ENCODE measurements at places on chromosomes 2 and 18.

GRCh38 chr2:41922177-41922576 lies 125.6 kb upstream of the PKDCC start:
- DNase-seq: no peak

DNA sequence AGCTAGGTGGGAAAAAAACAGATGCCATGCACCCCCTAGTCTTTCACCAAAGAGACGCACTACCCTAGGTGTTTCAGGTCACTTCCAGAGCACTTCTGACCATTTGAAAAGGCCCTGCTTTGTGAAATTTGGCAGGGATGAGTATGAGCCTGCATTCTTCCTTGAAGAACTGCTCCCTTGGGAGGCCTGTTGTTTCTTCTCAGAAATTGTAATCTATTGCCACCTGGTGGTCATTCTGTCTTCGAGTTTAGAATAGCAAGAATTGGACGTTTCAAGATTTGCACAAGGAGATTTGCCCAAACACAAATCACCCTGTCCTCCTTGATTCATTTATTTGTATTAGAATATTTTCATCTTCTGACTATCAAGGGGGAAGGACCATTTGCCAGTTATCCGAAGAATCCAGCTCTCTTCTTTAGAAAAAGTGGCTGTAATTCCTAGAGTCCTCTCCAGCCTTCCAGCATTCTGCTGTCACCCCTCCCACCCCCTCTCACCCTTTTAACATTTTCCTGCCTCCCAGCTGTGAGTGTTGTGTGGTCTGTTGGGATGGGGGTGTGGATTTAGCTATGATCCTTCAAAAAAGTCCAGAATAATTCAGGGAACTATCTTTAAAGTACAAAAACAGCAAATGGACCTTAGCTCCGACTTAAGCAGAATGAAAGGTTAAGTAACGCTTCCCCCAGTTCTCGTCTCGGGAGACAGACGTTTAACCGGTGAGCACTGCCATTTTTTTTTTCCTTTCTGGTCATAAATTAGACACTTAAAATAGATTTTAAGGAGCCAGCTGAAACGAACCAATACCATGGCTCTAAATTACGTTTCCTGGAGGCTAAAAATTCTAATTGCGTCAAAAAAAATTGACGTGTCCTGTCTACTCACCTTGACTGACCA lies 3.7 kb upstream of the GAD1 start:
- DNase-seq: no peak

DNA sequence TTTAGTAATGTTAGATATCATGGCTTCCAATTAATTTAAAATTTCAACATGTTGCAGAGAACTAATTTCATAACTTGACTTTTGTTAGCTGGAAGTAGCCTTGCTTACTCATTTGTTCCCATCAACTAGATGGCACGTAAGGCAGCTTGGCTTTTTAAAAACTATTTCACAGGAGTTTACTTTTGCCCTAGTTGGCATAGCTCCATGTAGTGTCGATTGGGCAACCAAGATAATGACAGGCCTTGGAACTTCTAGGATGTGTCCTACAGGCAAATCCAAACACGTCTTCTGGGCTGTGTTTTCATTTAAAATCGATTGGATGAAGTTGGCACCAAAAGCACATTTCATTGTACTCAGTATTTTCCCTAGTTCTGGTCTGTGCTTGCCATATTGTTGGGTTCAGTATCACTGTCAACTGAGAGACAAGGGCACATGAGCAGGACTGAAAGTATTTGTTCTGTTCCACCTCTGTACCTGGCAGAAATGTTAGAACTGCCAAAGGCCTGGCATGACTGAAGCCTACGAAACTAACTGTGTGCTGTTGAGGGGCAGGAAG lies 29.4 kb downstream of the HADHB start:
- no peak for DNase-seq

DNA sequence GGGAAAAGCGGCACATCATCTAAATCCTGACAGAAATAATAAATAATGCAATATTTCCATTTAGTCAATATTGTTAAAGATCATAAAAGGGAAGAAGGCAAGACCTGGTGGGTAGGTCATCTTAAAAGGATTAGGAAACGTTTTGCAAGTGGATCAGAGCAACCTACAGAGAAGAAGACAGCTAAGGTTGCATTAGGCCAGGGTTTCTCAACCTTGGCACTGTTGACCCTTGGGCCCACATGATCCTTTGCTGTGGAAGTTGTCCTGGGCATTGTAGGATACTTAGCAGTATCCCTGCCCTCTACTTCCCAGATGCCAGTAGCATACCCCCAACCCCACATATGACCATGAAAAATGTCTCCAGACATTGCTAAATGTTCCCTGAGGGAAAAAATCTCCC lies 55.0 kb downstream of the KLF7 start:
- DNase-seq: no peak
